C1 segment of cervical spinal cord (tissue), 14 donors: ENCODE measurements at places on chromosomes 7 and 10.

DNA sequence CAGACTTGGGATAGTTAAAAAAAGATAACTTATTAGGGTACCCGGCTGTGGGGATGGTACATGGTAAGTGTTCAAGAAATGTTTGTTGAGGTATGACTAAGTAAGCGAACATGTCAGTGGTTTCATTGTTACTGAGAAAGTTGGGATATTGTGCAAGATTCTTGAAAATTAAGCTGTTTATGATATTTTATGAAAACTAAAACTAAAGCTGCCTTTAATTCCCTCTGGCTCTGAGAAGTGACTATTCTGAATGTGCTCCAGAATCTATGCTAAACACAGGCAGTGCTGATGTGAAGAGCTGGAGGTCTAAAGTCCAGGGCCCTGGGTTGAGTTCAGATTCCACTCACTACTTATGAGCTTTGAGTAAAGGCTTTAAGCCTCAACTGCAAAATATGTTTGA is 72.9 kb downstream of the AOAH start:
- no peak for DNase-seq

GRCh38 chr7:155576900-155577508 is 30.6 kb upstream of the CNPY1 start:
- DNase-seq, result no peak

- DNase-seq, result no peak
These were observed 76.1 kb upstream of the DUSP5 start for GRCh38 chr10:110421512-110422138.

- no peak for DNase-seq
These were observed 220.7 kb upstream of the GLI3 start for GRCh38 chr7:42457663-42458062.

GRCh38 chr7:37988721-37989650 is 68.5 kb downstream of the EPDR1 start:
- no peak for DNase-seq

GRCh38 chr10:2619916-2620315 is 447.4 kb upstream of the PFKP start:
- no peak for DNase-seq

- no peak for DNase-seq
These were observed 104.9 kb downstream of the CDK14 start for GRCh38 chr7:90701021-90701420.

- no peak for DNase-seq
These were observed 715 bp upstream of the MUC12 start for GRCh38 chr7:100968650-100969049.
